ENCODE measurements at places on chromosomes 2 and 18.

- DNase-seq: no peak
Observed at GRCh38 chr2:207873794-207874193, 104.1 kb upstream of the FZD5 start.

GRCh38 chr2:46299365-46300263 is 2.4 kb downstream of the EPAS1 start:
- DNase-seq: peak; percentile 51

DNA sequence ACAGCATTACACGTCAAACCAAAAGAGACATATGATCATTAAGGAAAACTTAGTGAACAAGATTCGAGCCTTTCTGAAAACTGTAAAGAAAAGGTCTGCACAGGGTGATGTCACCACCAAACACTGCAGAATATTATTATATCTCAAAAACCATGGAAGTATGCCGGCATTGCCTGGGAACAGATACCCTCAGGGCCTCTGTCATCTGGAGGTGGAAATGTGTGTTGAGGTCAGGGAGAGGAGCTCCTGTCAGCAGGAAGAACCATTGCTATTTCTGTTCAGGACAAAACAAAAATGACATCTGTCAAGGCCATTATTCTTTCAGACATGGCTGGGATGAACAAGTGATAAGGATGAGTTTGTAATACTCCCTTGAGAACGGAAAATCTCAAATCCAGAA is 365.9 kb upstream of the TRIB2 start:
- DNase-seq: no peak

- DNase-seq: no peak
Observed at GRCh38 chr2:174624895-174625430, 27.4 kb upstream of the WIPF1 start.

- no peak for DNase-seq
Observed at GRCh38 chr2:197357986-197358385, 47.4 kb upstream of the ANKRD44 start.

DNA sequence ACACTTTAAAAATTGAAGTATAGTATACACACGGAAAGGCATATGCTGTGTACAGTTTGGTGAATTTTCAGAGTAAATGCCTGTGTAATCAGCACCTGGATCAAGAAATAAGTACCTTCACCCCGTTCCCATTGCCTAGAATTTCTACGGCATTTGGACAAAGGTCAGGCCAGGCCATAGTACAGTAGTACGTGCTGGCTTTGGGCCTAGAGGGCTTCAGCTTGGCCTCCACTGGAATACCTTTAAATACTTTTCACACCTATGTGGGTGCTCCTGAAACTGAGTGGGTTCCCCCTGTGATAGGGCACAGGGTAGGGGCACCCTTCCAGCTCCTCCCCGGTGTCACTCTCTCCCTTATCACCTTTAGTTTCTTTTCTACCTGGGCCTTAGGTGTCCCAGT is 26.5 kb downstream of the TET3 start:
- no peak for DNase-seq

DNA sequence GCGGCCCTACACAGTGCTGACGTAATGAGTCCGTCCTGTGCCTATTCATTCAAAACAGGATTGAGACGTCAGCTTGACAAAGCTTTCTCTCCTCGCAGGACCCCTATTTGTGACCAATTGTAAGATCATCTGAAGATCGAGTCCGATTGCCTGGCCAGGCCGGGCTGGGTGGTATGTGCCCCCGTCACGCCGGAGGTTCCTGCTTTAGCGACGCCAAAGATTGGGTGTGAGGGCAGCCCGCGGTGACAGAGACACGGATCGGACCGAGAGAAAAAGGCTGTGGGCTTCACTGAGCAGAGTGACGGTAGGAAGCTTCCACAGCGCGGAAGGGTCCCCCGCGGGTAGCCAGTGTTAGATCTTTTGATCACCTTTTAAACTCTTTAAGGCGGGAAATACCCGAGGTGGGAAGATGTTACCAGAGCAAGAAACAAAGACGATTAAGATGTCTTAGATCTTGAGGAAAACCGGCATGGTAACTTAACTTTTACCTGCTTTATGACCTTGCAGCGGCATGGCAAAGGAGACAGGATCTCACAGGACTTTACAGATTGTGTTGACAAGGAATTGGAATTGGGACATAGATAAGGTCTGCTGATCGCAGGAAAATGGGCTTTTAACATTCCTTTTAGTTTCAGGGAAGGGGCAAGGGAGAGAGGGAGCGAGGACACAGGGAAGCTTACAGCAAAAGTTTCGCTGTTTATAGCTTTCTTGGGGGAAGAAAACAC is 220.0 kb downstream of the METTL4 start:
- DNase-seq: no peak

DNA sequence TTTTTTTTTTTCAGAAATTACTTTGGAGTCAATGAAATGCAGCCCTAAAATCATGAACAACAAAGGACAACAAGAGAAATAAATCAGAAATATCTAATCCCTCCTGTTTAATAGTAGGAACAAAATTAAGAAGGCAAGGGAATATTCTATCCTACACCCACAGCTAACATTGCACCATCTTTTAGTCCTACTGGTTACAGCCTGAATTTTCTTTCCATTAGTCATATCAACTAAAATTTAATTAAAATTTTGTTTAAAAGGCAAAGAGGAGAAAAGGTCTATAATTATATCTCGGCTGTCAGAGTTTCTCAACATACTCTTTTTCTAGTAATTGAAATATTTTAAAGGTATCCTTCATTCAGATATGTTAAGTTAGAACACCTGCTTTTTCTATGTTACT is 61.9 kb downstream of the DTNA start:
- DNase-seq: no peak

DNA sequence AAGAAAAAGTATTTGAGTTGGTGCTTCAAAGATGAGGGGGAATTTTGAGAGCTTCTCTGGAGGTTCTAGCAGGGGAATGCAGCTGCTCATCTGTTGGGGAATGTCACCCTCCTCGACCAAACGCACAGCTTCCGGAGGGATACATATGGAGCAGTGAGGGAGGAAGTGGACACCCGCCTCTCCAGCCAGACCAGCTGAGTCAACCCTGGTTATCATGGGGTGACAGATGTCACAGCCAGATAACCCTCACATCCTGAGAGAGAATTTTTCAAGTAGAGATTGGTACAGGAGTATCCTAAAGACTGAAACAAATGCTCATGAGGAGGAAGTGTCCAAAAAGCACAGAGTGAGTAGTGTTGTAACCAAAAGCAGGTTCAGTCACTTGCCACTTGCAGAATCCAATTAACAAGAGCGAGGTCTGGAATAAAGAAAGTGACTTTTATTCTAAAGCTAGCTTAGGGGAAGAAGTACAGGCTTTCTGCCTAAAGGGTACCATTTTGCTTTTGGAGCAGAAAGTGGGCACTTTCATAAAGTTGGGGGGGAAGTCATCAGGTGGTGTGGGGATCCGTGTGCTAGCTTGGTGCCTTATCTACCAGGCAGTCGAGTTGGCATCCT is 395.2 kb downstream of the RAD51AP2 start:
- DNase-seq: no peak

DNA sequence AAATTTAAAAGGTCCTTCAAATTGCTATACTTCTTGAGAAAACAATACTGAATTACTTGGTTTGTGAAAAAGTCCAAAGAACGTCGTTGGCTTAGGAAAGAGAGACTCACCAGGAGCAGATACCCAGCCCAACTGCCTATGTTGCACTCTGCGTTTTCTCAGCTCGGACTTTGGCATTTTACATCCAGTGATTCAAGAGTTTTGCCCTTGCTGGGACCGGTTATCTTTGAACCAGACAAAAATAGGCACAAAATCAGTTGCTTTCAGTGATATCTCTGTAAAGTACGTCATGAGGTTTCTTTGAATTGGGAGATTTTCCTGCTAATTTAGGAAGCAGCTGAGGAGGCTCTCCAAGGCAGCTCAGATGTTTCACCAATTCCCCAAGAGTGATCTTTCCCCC is 29.3 kb downstream of the FHOD3 start:
- DNase-seq: no peak

DNA sequence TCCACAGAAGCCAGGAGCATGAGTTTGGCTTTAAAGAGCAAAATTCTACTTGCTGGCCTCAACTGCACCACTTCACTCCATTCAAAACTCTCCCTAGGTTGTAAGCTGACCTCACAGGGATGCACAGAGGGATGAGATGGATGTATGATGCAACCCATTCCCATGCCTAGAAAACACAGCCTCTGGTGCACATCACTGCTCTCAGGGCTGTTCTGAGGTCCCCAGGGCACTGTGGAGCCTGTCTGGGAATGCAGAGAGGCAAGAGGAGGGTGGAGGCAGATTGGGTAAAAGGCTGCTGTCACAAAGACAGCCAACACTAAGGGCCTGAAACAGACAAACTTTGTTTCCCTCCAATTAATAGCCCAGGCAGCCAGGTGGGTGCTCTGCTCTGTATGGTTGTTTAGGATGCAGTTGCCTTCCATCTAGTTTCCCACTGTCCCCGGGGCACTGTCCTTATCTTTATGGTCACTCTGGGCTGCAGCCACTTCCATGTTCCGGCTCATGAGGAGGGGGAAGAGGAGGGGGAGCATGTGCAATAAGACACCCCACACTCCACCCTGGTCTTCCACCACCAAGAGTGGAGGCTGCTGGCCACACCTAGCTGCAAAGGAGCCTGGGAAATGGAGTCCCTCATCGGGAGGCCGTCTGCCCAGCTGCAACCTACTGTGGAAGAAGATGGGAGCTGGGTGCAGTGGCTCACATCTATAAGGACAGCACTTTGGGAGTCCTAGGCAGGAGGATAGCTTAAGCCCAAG is 7.0 kb downstream of the GPR45 start:
- no peak for DNase-seq

DNA sequence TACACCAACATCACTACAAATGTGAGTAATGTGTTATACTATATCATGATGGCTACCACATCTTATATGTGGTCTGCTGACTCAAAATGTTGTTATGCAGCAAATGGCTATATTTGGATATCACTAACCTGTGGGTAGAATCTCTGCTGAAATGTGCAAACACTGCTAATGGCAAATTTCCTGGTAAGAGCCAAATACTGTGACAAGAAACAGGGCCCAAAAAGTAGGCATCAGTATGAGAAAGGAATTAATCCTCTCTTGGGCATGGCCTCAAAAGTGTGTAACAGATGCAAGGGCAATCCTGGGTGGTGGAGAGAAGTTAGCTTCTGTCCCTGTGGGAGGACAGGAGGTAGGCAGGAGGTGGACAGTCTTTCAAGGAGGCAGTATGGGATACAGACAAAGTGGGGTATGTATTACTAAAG is 13.3 kb downstream of the ATF2 start:
- no peak for DNase-seq

DNA sequence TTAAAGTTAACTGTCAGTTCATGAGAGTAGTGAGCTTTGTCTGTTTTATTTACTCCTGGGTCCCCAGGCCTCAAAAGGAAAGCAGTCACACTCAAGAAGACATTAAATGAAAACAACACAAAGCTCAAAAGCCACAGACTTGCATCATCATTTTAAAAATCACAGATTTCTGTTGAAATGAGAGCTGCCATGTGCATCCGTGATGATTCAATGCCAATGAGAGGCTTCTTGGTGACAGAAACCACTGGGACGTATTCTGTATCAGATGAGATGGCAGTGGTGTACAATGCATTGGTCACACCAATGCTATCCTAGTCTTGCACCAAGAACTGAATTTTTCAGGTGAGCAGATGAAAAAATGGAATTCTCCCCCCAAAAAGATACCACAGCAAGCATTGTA is 204.8 kb downstream of the ANAPC1 start:
- peak; percentile 89 for DNase-seq

- DNase-seq: no peak
Observed at GRCh38 chr18:57353940-57354461, 1.6 kb downstream of the ST8SIA3 start.

GRCh38 chr2:136386046-136386445 is 268.1 kb upstream of the CXCR4 start:
- no peak for DNase-seq

GRCh38 chr18:72086421-72086820 is 457.7 kb downstream of the CBLN2 start:
- peak; percentile 3 for DNase-seq

GRCh38 chr2:71927757-71928715 is 219.6 kb downstream of the CYP26B1 start:
- DNase-seq: peak; percentile 8

GRCh38 chr2:37918742-37919186 is 6.3 kb upstream of the RMDN2 start:
- no peak for DNase-seq

DNA sequence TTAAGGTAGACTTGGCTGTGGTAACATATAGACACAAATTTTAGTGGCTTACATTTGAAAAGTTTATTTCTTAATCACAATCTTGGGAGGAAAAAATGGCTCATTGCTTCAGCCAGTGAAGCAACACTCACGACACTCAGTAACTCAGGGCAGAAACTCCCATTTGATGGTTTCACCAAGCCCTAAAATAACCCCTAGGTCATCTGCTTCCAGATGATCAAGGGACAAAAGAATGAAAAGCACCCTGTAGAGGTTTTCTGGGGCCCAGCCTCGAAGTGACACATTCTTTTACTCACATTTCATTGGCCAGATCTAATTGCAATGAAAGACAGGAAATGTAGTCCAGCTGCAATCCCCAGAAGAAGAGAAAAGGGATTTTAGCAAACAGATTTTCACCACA is 275.9 kb downstream of the TMX3 start:
- DNase-seq: peak; percentile 96

DNA sequence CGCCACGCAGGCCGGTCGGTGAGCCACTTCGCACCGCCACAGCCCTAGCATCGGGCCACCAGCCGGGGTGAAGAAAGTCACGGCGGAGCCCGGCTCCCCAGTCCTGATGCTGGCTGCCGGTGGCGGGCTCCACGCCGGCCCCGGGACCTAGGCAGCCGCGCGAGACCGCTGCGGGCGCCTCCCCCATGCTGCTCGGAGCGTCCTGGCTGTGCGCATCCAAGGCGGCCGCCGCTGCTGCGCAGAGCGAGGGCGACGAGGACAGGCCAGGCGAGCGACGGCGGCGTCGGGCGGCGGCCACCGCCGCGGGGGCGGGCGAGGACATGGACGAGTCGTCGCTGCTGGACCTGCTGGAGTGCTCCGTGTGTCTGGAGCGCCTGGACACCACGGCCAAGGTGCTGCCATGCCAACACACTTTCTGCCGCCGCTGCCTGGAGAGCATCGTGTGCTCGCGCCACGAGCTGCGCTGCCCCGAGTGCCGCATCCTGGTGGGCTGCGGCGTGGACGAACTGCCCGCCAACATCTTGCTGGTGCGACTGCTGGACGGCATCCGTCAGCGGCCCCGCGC is 433 bp downstream of the SH3RF3 start:
- no peak for DNase-seq

DNA sequence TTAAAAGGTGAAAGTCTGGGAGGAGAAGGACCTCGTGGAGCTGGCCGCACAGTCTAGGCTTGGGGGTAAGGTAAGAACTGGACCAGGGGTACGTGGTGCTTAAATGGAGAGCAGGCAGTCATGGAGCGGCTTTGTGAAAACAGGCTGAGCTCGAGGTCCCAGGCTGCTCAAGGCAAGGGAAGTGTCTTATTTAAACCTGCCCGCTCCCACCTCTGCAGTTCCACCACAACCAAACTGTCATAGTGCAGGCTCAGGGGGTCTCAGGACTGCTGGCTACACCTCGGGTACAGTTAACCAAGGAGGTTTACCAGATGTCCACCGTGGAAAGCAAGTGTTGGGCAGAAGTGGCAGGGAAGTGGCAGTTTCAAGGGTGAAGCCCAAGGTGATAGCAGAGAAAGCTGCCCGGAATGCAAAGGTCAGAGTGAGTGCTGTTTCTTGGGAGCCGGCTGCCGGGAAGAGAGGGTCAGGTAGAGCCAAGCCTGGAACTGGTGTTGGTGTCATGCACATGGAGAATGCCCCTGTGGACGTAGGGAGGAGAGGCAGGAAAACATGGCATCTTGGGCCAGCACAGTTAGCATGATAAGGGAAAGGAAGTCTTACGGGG is 203.3 kb downstream of the GBX2 start:
- no peak for DNase-seq
